ENCODE measurements at places on chromosomes 12 and 14.

DNA sequence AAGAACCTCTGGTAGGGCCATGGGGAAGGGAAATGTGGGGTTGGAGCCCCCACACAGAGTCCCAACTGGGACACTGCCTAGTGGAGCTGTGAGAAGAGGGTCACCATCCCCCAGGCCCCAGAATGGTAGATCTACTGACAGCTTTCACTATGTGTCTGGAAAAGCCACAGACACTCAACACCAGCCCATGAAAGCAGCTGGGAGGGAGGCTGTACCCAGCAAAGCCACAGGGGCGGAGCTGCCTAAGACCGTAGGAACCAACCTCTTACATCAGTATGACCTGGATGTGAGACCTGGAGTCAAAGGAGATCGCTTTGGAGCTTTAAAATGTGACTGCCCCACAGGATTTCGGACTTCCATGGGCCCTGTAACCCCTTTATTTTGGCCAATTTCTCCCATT lies 97.8 kb downstream of the HMGA2 start:
- DNase-seq, result no peak

DNA sequence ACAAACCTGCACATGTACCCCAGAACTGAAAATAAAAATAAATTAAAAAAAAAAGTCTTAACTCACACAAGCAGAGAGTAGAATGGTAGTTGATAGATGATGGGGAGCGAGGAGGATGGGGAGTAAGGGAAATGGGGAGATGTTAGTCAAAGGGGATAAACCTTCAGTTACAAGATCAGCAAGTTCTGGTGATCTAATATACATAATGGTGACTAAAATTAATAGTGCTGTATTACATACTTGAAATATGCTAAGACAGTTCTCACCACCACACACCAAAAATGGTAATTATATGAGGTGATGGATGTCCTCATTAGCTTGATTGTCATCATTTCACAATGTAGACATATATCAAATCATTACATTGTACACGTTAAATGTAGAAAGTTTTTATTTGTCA lies 3.2 kb upstream of the C12orf42 start:
- DNase-seq, result no peak

DNA sequence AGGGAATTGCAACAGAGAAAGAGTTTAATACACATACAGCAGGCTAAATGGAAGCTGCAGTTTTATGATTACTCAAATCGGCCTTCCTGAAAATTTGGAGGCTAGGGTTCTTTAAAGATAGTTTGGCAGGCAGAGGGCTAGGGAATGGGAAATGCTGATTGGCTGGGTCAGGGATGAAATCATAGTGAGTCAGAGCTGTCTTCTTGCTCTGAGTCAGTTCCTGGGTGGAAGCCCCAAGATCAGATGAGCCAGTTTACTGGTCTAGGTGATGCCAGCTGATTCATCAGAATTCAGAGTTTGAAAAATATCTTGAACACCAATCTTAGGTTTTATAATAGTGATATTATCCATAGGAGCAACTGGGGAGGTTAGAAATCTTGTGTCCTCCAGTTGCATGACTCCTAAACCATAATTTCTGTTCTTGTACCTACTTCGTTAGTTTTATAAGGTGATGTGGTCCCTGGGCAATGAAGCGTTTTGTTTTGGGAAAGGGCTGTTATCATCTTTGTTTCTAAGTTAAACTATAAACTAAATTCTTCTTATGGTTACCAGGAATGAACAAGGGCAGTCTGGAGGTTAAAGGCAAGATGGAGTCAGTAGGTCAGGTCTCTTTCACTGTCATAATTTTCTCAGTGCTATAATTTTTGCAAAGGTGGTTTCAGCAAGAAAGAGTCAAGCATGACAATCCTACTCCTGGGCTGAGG lies 257.8 kb upstream of the CCDC196 start:
- DNase-seq, result no peak

- DNase-seq, result no peak
Measured at GRCh38 chr14:63362389-63362819, 43.7 kb upstream of the GPHB5 start.

GRCh38 chr12:29534935-29535334 lies 37.4 kb upstream of the OVCH1 start:
- DNase-seq, result no peak

GRCh38 chr12:104213952-104214351 lies 1.6 kb upstream of the TXNRD1 start:
- DNase-seq, result no peak

GRCh38 chr12:6444704-6445688 lies at the start of gene CD27:
Gene CD27 (plus strand): TSS chr12:6444955. CDS start chr12:6445096, 141 bp downstream.
- DNase-seq, result no peak

DNA sequence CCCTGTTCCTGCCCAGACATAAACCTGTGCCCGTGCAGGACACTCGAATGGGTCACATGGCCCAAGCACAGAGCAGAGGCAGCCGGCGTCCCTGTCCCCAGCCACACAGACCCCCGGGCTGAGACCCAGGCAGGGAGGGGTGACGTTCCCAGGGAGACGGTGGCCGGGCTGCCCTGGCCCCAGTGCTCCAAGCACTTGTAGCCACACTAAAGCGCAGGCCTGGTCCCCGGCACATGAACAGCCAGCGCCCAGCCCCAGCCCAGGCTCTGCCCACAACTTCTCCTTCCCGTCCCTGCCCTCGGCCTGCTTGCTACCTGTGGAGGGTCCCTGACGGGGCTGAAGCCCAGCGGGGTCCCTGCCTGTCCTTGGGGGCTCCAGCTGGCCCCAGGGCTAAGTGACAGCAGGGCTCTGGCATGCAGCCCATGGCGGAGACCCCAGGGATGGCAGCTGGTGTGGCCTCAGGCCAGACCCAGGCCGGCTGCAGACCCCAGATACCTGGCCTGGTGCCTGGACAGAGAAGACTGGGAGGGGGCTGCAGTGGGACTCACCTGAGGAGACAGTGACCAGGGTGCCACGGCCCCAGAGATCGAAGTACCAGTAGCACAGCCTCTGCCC lies 338.4 kb downstream of the TMEM121 start:
- DNase-seq, result no peak

DNA sequence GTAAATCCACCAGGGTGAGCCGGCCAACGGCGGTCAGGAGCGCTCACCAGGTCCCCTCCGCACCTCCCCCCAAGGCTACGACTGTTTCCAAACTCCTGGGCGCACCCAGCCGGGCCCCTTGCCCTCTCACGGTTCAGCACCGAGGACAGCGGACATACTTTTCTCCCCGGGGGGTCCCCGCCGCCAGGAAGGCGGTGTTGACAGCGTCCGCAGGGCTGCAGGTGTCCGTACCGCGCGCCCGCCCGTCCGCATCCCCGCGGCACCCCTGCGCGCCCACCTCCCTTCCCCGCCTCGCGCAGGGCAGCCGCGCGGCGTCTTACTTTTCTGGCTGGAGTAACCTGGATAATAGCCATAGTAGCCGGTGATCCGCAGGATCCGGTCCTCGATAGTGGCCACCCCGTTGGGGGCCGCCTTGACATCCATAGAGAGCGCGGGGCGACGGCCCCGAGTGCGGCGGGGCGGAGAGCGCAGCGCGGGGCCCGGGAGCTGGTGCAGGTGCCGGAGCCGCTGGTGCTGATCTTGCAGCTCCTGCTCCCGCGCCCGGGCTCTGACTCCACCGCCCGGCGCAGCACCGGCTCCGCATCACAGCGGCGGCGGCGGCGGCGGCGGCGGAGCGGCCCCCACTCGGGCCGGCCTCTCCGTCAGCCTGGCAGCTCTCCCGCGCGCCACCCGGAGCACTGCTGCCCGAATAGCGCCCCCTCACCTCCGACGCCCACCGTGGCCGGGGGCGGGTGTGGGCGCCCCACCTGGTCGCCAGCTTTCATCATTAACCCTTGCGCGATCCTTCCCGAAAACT lies at the start of gene SLC35F4:
SLC35F4 (minus strand) TSS at position 690 of the 796 bp plus-strand sequence.
- peak; percentile 19 for DNase-seq

- DNase-seq, result no peak
Measured at GRCh38 chr12:45256721-45257120, 40.8 kb downstream of the ANO6 start.

- DNase-seq, result no peak
Measured at GRCh38 chr12:2003676-2004112, 563 bp downstream of the DCP1B start.

- DNase-seq, result no peak
Measured at GRCh38 chr12:4135919-4136605, 137.5 kb upstream of the CCND2 start.

GRCh38 chr14:66568220-66568619 lies 60.3 kb downstream of the GPHN start:
- DNase-seq, result no peak

- DNase-seq, result no peak
Measured at GRCh38 chr14:52370406-52370935, 56.4 kb downstream of the PTGER2 start.

DNA sequence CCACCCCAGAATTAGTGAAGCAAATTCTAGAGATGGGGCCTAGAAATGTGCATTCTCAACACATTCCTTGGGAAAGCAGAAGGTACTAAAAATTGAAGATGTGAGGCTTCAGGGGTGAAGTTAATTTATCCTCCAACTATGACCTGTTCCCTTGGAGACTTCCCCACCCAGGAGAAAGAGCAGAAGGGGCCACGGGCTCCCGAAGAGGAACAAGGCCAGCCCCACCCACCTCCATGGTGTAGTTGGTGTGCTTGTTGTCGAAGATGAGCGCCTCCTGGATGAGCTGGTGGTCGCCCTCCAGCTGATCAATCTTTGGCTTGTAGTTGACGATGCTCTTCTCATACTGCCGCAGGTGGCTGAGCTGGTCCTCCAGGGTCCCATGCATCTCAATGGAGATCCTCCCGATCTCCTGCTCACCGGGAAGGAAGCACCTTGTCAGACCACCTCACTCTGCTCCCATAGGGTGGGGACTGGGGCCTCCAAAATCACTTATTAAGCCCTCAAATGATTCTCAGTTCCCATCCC lies 87.8 kb upstream of the ZFP36L1 start:
- no peak for DNase-seq

DNA sequence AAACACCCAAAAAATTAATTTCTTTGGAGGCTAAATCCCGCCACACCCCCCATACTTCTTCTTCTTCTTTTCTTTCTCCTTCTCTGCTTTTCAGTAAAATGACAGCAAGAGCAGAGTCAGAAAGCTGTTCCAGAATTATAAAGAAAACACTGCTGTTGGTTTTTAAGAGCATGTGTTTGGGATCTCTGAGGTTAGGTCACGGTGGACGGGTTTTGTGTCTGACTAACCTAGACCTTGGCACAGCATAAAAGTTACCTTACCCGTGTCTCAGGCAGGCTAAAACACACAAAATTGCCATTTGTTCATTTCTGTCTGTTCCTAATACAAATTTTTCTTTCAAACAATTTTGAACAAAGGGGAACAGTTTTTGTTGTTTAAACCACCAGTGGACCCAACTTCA lies 540.8 kb downstream of the NRXN3 start:
- no peak for DNase-seq

DNA sequence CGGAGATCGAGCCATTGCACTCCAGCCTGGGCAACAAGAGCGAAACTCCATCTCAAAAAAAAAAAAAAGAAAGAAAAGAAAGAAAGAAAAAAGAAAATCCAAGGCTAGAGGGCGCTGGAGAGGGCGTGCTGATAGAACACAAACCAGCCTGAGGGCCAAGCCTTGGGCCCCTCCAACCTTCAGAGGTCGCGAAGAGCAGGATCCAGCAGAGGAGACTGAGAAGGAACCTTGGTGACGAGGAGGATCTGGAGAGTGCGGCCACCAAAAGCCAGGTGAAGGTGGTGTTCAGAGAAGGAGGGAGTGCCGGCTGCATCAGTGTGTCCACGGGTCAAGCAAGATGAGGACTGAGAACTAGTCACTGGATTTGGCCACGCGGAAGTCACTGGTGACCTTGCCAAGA lies 4.1 kb upstream of the DYNC1H1 start:
- no peak for DNase-seq

GRCh38 chr14:106417224-106418049 lies 891.1 kb downstream of the TMEM121 start:
- DNase-seq, result no peak

DNA sequence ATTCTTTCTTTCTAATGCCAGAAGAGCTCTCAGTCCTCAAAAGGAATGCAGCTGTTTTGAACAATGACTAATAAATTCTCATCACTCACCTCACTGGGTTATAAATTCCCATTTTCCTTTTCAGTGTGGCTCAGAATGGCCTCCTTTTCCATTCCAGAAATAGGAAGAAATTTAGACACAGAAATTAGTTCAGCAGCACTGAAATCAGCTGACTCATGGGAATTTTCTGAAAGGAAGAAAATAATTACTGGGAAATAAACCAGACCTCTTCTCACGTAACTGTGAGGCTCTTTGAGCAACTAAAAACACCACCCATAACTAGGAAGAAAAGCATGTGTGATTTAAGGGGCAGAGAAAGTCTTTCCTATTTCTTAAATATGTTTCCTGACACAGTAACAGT lies 23.8 kb downstream of the CD163 start:
- DNase-seq, result no peak

- no peak for DNase-seq
Measured at GRCh38 chr14:71583194-71583593, 349.0 kb upstream of the RGS6 start.

- no peak for DNase-seq
Measured at GRCh38 chr12:19224746-19225145, 95.2 kb downstream of the PLEKHA5 start.

GRCh38 chr14:20820063-20820904 lies 17.6 kb upstream of the RNASE1 start:
- DNase-seq, result no peak

DNA sequence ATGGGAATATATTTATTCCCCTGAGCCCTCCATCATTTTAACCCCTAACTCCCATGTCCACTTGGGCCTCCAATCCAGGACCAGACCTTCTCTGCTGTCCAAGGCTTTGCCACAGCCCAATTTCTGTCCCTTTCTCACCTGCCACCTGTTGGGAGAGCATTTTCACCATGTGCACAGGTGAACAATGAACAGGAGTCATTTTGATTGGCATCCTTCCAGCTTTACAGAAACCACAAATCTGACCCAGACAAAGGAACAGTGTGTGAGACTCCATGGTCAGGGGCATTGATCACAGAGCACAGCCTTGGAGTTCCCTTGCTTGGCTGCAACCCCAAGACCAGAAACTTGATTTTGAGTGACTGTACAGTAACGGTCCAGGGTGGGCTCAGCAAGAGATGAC lies 91.9 kb downstream of the CRACR2A start:
- DNase-seq, result no peak

DNA sequence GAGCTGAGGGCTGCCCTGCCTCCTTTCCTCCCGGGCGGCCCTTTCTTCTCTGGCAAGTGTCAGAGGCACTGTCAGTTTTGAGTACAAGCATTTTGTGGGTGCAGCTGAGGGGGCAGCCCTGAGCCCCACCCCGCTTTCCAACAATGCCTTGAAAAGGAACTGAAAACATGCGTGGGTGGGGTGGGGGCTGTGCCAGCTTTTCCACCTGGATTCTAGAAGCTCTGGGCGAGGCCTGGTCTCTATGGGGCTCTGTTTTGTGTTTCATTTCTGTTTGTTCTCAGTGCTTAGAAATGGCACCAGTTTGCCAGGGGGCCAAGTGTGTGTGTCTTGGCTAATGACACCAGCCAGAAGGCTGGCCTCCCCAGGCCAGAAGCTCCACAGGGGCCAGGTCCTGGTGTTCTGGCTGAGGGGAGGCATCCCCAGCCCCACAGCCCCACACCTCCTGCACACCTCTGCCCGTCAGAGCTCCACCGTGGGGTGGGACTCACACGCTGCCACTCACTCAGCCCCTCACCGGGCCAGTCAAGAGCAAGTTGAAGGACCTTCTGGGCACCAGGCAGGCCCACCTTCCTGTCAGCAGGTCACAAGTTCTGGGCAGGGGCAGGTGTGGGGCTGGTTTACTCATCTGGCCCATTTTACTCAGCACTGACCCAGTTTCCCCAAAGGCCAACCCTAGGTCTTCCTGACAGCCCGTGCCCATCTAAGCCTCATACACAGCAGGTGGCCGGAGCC lies 155.1 kb downstream of the CALM1 start:
- DNase-seq, result peak; percentile 60

Data from putamen (tissue), 1 donor.